Activated naive CD8-positive, alpha-beta T cell treated with anti-CD3 and anti-CD28 coated beads, Interleukin-2, amount 50 U/mL, for 24 hours (primary cell): ENCODE measurements at places on chromosomes 11 and 22.
A peak's percentile ranks its signal among the peaks of the same experiment; 100 is the strongest.

- no peak for DNase-seq
Measured at GRCh38 chr11:9855579-9856287, 191.9 kb downstream of the SWAP70 start.

- no peak for DNase-seq
Measured at GRCh38 chr11:120698918-120699317, 187.4 kb downstream of the GRIK4 start.

DNA sequence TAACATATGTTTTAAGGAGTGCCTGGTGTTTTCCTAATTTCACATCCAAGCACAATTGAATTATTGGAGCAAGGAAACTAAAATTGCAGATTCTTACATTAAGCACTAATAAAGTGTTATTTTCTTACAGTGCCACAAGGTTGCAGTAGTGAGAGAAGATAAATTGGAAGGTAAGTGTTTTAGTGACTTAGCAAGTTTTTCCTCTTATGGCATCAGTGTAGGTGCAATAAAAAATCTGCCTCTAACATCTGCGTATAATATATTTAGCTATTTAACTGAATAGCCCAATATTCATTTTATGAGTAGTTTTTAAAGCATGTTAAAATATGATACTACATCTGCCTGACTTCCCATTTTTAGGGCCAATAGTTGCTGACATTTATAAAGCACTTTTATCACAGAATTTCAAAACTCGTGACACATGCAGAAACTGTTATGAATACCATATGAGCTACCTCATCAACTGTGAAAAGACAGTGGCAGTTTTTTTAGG, 19.0 kb downstream of the POLD3 start:
- DNase-seq, result no peak

DNA sequence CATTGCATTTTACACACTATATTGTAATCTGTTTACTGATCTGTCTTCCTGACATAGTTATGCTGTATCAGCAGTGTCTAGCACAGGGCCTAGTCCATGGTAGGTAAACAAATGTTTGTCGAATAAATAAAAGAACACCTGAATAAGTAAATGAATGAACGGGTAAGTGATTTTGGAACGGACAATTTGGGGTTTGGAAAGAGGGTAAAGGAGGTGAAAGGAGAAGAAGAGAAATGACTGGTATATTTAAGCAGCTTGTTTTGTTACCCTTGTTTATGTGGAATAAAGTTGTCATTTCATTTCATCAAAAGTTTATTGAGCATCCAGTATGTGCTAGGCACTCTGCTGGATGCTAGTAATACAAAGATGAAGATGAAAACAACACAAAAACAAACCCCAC, at the start of gene HEPN1:
TSS of gene HEPN1 (plus strand) at position 301 of the 400 bp plus-strand sequence.
- DNase-seq, result no peak

GRCh38 chr22:47606426-47606825, 844.0 kb downstream of the TBC1D22A start:
- DNase-seq, result no peak

GRCh38 chr11:44596525-44597276, 31.2 kb downstream of the CD82 start:
- DNase-seq, result peak; percentile 74

GRCh38 chr11:2259466-2259830, 10.9 kb downstream of the ASCL2 start:
- DNase-seq, result no peak

DNA sequence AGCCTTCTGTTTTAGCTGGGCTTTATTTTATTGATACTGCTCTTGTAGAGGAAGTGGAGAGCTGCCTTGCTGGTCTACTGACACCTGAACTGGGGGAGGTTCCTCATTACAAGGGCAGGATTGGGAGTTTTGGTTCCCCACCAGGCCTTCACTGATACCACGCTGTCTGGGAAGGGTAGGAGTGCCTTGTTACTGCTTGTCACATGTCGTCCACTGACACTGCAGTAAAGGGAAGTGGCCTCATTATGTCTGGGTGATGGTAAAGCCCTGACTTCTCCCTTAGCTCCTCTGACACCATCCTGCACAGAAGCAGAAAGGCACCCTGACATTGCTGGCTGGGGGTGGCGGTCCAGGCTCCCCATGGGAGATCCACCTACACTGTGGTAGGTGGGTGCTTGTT, 38.7 kb upstream of the ELF5 start:
- no peak for DNase-seq

DNA sequence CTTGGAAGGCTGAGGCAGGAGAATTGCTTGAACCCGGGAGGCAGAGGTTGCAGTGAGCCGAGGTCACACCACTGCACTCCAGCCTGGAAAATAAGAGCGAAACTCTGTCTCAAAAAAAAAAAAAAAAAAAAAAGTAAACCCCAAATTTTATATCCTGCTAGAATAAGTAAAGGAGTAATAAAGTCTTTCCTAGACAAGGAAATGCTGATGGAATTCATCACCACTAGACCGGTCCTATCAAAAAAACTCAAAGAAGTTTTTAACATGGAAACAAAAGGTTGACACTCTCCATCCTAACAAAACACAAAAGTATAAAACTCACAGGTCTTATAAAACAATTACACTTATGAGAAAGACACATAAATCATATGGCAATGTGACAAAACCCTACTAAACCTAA, 213.9 kb downstream of the SBF2 start:
- DNase-seq, result no peak

DNA sequence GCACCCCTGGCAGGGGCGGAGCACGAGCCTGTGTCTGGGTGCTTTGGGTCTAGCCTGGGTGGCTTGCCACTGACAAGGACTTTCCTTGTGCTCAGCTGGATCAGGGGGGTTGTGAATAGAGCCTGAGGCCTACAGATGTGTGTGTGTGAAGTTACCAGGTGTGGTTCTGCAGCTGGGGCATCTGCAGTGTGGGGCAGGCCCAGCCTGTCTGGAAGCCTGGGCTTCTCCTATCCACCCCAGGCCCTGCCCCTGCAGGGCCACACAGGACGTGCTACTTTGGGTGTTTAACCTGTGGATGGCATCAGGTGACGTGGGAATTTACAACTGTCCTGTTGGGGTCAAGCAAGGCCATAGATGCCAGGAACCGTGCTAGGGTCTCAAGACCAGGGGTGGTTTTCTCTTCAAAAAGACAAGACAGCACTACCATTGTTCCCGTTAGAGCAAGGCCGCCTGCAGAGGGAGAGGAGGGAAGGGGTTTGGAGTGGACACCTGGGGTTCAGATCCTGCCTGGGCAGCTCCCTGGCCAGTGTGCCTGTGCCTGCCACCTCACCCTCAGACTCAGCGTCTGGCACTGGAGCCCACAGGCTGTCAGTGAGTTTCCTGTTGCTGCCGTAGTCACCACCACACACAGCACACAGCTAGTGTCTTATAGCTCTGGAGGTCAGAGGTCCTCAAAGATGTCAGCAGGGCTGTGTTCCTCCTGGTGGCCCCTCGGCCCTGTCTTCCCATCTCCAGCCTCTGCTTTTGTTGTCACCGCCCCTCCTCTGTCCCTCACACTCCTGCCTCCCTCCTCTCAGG, 31.6 kb downstream of the CTTN start:
- DNase-seq, result no peak

DNA sequence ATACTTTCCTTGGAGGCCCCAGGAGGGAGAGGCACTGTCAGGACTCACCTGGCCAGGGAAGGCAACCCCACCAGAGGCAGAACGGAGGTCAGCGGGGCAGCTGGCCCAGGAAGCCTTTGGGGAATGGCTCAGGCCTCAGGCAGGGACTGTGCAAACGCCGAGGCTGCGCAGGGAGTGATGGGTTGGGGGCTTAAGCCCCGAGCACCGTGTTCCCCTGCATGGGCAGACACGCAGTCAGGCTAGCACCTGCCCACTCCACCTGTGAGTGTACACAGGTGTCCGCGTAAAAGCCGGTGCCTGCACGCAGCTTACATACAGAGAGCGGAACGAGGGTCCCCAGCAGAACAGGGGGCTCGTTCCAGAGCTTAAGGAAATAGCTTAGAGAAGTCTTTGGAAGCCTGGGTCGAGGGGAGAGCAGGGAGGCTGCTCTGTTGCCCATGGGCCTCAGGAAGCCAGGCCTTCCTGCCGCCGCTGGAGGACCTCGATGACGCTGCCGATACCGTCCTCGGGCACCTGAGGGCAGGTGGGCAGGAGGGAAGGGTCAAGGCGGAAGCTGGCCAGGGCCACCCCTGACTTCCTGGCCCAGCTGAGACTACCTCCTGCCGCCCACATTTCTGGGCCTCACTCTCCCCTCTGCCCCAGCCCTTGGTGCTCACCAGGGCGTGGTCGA, 4.0 kb downstream of the CASTOR1 start:
- no peak for DNase-seq

DNA sequence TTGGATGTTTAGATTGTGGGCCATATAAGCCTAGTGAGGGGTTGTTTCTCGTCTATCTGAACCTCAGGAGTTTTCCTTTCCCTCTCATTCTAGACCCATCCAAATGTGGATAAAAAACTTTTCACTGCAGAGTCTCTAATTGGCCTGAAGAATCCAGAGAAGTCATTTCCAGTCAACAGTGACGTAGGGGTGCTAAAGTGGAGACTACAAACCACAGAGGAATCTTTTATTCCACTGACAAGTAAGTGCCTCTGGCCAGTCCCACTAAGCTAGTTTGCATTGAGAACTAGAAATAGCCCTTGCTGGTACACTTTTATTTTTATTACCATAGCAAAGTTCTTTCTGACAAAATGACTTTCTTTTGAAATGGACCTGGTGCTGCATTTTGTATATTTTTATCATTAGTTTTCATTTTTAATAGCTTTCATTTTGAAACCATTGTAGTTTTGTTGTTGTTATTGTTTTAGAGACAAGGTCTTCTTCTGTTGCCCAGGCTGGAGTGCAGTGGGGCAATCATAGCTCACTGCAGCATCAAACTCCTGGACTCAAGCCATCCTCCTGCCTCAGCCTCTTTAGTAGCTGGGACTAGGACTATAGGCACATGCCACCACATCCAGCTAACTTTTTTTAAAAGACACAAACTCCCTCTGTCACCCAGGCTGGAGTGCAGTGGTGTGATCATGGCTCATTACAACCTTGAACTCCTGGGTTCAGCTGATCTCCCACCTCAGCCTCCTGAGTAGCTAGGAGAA, 14.6 kb upstream of the PHLDB1 start:
- DNase-seq, result no peak

GRCh38 chr11:37026326-37026725, 428.3 kb upstream of the RAG2 start:
- DNase-seq, result no peak

DNA sequence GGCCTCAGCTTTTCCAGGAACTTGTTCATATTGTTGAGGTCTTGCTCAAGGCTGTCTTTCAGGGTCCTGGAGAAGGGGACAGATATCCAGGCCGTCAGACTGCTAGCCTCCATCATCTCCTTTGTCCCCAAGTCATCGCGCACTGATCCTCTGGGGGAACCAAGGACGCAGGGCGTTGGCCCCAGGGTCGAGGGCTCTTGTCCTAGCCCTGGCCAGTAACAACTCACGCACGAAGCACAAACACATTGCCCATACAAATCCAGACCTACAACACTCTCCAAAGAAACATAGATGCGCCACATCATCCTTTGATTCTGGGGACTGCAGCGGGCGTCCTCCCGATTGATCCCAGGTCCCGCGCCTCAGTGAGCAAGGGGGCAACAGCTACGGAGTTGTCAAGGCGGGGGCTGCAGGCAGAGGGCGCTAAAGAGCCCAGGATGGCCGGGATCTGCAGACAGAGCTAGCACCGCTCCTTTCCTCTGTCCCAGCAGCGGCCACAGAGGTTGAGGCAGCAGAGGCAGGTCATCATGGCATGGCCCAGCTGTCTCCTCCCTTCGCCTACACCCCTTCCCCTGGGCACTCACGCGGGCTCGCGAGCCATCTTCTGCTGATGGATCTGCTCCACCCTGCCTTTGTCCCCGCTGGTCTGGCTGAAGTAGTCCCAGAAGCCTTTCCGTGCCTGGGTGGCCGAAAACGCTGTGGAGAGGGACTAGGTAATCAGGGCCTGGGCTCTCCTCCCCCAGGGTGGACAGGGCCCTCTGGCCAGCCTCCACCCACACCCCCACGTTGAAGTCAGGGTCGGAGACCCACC, 472 bp downstream of the APOA5 start:
- DNase-seq, result peak; percentile 87

DNA sequence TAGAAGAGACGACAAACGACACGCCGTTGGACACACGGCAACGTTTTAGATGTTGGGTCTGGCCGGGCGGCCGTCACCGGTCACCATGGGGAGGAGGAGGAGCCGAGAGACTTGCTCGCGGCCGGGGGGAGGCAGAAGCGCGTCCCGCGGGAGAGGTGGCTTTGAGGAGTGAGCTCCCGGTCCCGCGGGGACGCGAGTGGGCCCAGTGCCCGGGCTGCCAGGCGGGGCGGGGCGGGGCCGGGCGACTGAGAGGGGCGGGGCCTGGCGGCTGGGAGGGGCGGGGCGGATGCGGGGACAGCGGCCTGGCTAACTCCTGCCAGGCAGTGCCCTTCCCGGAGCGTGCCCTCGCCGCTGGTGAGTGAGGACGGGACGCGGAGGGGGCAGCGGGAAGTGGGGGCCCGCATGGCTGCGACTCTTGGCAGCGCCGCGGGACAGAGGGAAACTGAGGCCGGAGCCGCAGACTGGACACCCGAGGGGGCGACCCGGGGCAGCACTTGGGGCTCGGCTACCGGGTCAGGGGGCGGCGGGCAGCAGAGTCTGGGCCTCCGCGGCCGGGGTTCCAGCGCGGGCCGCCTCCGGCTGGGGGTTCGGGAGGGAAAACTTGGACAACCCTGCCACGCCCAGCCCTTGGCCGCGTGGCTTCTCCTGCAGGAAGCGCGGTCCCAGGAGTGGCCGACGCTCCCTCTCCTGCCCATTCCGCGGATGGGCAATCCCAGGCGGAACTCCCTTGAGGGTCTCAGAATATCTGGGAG, at the start of gene TSPO:
TSS of gene TSPO (plus strand) at position 309 of the 752 bp plus-strand sequence. CDS start 7,680 bp downstream, outside the sequence.
- peak; percentile 68 for DNase-seq

- no peak for DNase-seq
Measured at GRCh38 chr22:42319386-42319785, 48.9 kb upstream of the TCF20 start.

GRCh38 chr11:97361812-97362378, 972.1 kb downstream of the JRKL start:
- DNase-seq, result no peak

DNA sequence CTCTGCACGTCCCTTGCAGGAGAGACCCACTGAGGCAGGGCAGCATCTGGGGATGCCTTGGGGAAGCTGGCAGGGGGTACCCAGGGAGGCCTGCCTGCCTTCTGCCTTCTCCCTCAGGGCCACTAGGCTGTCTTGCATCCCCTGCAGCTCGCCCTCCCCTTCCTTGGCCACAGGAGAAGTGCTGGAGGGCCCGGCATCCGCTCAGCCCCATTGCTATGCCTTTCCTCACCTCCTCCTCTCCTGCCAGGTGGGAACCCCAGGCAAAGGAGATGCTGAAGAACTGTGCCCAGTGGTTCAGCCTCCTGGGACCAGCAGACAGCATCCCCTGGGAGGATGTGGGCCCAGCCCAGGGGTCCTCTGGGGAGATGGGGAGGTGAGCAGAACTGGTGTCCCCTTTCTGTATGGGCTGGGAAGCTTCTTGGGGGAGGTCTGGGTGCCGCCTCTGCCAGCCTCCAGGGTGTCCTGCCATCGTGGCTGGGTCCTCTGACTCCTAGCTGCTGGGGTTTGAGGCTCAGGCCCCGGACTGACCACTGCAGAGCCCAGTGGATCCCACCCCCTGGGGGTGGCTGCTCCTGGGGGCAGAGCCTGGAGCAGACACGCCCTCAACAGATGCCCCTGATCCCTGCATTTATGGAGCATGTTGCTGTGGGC, 20.6 kb downstream of the MRGPRG start:
- no peak for DNase-seq
